ENCODE measurements at places on chromosomes 12 and 14.

- no peak for DNase-seq
Measured at GRCh38 chr12:126389961-126390360, 1324.7 kb downstream of the AACS start.

DNA sequence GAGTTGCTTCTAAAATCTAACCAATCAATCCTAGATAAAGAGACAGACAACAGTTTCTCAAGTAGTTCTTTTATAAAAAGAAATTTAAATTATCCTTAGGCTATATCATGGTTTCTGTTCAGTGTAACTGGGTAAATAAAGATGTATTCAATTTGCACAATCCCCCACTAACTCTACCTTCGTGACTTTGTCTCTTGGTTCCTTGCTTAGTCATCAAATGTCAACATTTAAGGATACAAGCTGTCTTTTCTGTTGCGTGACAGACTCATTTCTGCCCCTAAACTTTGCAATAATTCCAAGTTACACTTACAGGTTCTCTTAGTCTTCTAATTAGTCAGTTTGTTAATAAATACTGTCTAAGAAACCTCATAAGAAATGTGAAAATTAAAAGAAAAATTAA is 50.6 kb downstream of the SCAF11 start:
- DNase-seq: no peak

- no peak for DNase-seq
Measured at GRCh38 chr12:108282676-108283075, 56.4 kb downstream of the CMKLR1 start.

DNA sequence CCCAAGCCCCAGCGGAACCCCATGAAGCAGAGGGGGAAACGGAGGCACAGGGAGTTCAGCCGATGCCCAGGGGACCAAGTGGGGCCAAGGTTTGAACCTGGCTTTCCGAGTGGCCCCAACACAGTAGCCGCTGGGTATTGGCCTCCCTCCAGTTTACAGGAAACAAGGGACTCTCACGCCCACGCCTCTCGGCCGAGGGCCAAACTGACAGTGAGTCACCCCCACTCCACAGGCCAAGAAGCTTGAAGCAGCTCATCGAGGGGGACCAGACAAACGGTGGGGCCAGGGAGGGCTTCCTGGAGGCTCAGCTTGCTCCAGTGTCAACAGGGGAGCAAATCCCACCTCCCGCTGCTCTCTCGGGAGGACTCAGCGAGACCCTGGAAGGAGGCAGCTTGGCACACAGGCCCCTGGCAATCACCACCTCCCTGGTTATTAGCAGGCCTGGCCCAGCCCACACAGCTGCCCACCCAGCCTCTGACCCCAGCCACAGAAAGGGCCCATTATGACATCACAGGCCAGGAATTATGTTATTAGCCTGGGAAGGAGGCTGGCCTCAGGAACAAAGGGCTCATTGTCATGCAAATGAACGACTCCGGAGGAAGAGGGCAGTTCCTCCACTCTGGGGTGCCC is 54.6 kb downstream of the NCOR2 start:
- peak; percentile 88 for DNase-seq

- no peak for DNase-seq
Measured at GRCh38 chr14:75141062-75141461, 14.2 kb upstream of the NEK9 start.

GRCh38 chr12:15796493-15797141 is 7.4 kb upstream of the EPS8 start:
- no peak for DNase-seq

- no peak for DNase-seq
Measured at GRCh38 chr14:35408026-35408425, 3.5 kb upstream of the NFKBIA start.

GRCh38 chr12:69055706-69056105 is 122.7 kb upstream of the CPM start:
- no peak for DNase-seq

All from lower lobe of right lung (tissue), 2 donors.